HFF-Myc (cell line): ENCODE measurements at places on chromosomes 5 and 9.

DNA sequence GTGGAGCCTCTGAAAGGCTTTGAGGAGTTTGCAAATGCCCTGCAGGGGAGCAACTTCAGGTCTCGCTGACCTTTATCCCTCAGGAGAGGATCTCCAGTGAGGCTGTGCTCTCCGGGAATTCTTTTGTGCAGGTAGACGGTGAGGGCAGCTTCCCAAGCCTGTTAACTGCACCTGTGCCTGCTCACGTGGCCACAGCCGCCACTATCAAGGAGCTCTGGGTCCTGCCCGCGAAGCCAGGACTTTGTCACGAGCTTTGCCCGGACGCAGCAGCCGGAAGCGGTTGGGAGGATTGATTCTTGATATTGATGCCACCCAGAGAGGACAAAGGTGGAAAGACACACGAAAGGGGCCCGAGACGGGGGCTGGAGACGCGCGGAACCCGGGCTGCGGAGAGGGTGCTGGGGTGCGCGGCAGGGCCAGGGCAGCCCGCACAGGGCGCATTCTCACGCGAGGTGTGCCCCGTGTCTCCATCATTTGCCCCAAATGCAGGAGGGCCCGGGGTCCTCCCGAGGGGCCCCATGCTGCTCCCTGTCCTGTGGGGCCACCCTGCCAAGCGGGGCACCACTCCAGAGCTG lies 18.2 kb downstream of the SLC9A3 start:
- DNase-seq, result no peak

DNA sequence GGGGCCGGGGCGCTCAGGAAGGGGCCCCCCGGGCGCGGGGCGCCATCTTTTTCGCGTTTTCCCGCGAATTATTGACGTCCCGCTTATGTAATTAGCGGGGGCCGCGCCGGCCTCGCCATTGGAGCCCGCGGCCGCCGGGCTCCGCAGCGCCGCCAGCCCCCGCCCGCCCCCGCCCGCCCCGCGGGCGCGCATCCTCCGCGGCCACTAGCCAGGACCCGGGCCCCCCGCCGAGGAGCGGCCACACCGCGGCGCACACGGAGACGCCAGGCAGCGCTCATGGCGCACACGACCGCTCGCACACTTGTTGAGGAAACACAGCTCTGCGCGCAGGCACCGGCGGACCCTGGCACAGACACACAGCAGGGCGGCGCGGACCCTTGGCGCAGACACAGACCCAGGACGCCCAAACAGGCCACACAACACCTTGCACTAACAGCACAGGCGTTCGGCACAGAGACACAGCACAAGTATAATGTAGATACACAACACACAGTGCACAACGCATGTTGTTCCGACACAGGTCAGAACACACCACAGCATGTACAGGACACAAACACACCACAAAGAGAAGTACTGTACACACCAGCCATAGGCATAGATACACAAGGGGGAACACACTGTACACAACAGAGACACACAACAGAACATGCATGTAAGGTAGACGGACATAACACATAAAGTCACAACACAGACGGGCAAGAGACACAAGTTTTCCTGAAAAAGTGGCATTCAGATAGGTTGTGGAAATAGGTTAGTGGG lies 467 bp upstream of the PHF19 start:
- DNase-seq, result no peak

DNA sequence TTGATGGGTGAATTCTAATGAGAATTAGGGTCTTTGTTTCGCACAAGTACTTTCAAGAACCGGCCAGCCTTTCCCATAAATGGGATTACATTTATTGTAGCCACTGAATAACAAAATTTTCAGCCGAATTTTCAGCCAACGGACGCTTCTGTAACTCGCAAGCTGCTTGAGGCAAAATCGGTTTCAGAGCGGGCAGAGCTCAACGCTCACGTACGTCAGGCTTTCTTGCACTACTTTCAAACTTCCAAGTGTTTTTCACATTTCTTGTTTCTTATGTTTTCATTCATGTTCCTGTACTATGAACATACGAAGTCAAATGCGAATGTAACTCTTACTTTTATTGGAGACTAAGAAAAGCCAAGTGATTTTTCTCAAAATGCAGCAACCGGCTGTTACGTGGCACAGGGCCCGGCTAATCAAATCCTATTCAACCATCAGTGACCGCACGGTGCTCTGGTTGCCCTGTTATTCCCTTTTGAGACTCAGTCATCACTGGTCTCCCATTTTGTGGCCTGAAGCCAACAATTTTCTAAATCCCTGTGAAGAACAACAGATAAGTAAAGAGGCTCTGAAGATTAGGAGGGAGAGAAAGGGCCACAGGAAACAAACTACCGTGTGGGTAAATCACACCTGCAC lies 68.5 kb downstream of the SLC28A3 start:
- DNase-seq, result no peak

GRCh38 chr5:122394284-122394930 lies 82.4 kb downstream of the SNCAIP start:
- DNase-seq, result no peak

- peak; percentile 99 for DNase-seq
These were observed 29.5 kb downstream of the TGFBI start for GRCh38 chr5:136058039-136058971.

DNA sequence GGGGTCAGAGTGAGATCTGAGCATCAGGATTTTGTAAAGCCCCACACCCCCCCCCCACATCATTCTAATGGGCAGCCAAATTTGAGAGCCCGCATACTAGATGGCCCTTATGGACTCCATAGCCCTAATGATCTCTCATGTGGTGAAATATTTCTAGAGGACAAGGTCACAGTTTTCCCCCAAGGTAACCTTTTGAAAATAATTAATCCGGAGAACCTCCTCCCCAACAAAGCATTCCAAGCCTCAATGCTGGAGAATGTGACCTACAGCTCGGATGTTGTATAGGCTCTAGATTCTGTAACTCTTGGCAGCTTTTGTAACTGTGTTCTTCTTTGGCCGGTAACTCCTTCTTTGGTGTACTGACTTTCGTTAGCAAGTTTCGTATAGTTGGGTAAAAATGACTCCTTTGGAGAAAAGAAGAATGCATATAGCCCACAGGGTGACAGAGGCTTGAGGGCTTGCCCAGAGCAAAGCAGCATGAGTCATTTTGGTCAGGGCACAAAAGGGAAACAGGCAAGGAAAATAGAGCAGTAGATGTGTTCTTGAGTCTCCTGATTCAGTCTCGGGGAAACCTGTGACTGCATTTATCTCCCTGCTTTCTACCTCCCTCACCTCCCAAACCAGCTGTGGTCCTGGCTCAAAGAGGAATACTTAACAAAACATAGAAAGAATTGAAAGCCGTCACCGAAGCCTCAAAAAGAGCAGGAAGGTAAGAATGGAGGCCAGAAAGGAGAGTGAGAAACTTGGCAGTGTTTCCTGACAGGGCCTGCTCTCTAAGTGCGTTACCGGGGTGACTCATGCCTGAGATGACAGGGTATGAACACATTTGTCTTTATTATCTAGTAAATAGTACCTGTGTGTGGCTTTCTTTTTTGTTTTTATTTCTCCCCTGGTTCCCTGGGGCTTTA lies 6.6 kb upstream of the XPA start:
- DNase-seq, result no peak

GRCh38 chr9:77523891-77524290 lies 124.2 kb downstream of the GNA14 start:
- no peak for DNase-seq

DNA sequence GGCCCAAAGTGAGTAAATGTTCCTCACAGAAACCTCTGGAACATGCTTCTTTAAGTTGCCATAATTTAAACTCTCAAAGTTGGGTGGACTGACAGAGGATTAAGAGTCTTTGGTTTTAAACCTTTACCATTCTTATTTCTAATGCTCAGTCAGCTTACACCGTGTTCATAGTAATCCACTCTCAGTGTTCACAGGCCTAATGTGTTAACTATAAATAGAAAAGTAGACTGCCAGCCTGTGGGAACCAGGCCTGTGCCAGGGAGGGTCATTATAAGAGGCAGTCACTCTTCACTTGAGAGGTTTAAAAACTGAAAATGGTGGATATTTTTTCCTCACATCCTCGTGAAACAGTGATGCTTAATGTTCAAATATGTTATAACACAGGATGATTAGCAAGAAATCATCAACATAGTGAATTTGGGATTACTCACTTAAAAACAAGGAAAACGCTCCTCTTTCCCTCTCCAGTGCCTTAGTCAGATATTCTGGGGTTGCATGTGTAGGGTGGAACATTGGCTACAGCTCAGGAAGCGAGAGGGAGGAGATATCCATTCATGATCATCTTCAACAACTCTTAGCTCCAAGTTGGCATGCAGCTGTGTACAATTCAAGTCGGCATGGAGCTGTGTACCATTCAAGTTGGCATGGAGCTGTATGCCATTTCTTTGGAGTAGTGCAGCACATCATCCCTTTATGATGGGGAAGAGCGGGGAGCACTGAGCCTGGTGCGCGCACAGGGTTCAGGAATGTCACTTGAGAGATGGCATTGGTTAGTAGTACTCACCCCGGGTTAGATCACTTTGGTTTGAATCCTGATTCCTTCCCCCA lies 65.8 kb downstream of the KIAA1958 start:
- DNase-seq, result no peak

GRCh38 chr5:173231996-173232498 lies 3.0 kb downstream of the NKX2-5 start:
- DNase-seq, result no peak

- no peak for DNase-seq
These were observed 71.8 kb upstream of the ALDH1A1 start for GRCh38 chr9:73024601-73025034.

DNA sequence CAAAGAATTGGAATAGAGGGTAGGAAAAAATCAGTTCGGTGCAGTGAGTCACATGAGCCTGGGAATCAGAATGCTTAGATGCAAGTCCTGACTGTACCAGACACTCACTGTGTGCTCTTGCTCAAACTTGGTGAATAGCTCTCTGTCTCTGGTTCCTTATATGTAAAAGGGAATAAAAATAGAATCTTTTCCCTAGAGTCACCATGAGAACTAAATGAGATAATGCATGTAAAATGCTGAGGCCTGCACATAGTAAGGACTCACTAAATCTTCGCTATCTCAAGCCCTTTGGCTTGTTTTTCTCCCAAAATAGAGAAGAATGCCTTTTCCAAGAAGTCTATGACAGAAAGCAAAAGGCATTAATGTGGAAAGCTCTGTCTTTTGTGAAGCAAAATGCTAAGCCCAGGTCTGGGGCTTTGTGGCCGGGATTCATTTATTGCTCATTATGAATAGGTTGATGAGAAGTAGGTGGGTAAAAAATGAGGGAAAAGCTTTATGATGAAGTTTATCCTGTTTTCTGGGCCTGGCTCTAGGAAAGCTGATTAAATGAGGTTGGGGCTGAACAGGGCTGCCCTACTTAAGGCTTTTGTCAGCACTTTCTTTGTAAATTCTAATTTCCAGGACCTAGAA lies 483.3 kb downstream of the DMAC1 start:
- no peak for DNase-seq

- no peak for DNase-seq
These were observed 552.2 kb upstream of the ZNF462 start for GRCh38 chr9:106310782-106311181.

- DNase-seq, result no peak
These were observed 59.1 kb downstream of the BOD1 start for GRCh38 chr5:173557123-173557903.

DNA sequence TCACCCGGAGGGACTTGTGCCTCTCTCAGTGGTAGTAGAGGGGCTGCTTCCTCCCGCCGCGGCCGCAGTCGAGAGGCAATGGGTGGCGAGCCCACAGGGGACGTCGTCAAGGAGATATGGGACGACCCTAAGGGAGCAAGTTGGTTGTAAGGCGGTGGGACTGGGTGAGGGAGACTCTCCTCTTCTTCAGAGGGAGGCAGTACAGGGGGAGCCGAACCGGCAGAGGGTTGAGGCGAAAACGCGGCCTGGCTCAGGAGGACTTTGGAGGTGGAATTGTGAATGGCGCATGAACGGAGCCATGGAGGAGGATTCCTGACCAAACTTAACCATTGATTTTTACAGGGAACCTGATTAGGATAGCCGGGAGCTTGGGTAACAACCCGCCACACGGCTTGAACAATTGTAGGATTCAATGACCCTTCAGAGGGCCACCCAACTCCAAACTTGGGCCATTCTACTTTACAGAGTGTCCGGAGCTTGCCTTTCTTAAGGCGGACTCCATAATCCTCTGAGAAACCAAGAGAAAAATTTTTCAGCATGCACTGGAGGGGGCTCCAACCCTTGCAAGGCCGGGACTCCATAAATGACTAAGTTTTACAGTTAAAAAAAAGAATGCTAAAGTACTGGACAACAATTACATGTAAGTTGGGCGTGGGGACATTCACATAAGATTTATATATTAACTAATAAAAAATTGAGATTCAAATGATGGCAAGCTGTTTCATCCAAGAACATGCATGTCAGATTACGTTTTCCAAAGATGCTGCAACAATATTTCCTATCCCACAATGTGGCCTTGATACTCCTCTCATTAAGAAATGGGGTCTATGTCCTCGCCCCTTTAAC lies 19.4 kb upstream of the RHOBTB3 start:
- DNase-seq, result no peak

DNA sequence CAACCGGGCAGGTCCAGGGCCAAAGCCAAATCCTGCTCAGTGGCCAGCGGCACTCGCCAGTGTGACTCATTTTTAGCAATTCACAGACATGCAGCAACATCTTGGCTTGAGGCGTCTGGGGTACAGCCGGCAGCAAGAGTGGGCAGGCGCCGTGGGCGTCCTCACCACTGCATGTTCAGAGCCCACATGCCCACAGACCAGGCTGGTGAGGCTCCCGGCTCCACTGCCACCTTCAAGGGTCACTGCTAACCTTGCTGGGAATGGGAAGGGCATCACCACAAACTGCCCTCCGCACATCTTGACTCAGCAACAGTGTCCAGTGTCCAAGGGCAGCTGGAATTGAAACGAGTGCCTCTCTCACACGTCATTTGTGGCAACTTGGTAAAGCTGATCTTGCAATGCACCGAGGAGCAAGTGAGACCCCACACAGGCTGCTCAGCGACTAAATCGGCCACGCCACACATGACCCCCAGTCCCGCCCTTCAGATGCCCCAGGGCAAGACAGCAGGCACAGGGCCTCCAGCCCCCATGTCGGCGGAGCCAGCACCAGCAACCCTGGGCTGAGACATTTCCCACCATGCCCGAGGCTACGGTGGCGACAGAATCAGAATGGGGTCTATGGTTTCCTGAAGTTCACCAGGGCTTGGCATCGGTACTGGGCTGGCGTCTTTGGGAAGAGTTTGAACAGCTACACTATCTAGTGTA lies 140.3 kb downstream of the ROR2 start:
- no peak for DNase-seq
